Naive thymus-derived CD4-positive, alpha-beta T cell (primary cell): ENCODE measurements at places on chromosomes 16 and 17.
A peak's percentile ranks its signal among the peaks of the same experiment; 100 is the strongest.

GRCh38 chr17:40303009-40303657 lies 5.8 kb upstream of the RARA start:
- peak; percentile 52 for DNase-seq

DNA sequence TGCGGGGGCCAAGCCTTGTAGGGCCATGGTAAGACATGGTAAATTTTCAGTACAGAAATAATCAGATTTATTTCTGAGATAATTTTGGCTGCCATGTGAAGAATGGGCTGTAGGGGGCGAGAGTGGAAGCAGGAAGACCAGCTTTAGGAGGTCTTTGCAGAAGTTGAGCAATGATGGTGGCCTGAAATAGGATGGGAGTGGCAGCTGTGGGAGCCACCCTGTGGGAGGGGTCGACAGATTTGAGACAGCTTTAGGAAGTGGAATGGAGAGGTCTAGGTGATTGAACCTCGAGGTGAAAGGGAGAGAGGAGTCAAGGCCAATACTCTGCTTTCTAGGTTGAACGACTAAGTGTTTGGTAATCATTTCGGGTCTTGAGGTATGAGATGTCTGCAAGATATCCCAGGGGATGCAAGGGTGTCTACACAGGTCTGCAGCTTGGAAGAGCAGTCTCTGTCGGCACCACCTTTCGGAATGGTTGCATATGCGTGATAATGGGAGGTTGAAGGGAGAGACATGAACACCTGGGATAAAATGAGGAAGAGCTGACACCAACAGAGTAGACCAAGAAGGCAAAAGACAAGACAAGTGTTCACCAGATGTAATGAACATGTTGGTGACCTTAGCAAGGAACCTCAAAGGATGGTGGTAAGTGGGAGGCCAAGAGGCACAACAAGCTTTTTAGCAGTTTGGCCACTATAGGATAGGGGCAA lies 4.2 kb upstream of the ATXN7L3 start:
- peak; percentile 55 for DNase-seq

DNA sequence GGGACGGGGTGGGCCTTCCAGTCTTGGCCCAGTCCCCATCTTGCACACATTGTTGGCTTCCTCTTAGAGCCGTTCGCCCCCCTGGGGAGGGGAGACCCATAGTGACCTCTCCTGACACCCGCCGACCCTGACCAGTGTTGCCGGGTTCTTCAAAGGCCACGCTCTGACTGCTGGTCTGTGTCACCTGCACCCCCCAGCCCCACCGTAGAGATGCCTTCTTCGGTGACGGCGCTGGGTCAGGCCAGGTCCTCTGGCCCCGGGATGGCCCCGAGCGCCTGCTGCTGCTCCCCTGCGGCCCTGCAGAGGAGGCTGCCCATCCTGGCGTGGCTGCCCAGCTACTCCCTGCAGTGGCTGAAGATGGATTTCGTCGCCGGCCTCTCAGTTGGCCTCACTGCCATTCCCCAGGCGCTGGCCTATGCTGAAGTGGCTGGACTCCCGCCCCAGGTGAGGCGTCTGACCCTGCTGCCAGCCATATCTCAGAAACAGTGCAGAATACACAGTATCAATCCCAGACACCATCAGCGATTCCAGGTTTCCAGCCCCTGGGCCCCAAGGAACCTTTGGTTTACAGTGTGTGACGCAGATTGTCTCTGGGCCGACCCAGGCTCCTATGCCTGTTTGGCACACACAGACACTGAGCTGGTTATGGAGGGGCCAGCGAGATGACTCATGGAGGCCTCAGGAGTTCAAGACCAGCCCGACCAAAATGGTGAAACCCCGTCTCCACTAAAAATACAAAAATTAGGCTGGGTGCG lies 1.3 kb downstream of the SLC26A11 start:
- no peak for DNase-seq

DNA sequence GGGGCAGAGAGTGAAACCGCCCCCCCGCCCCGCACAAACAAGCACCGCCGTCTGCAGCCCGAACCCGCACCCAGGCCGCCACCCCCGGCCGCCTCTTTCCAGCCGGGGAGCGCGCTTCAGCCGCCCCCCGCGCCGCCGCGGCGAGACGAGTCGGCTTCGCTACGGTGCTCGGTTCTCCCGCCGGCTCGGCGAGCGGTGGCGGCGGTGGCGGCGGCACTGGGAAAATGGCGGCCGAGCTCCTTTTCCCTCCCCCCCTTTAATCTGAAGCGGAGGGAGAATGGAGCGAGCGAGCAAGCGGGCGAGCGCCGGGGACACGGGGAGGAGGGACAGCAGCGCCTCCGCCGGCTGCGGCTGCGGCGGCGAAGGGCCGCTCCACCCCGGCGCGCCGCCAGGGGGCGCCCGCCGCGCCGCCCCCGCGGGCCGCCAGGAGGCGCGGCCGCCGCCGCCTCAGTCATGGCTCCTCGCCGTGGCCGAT lies at the start of gene KANSL1:
KANSL1 (minus strand) TSS at position 279 of the 475 bp plus-strand sequence. CDS start 21,286 bp downstream, outside the sequence.
- peak; percentile 90 for DNase-seq

- no peak for DNase-seq
Observed at GRCh38 chr16:56190677-56191155, 573 bp upstream of the GNAO1 start.

DNA sequence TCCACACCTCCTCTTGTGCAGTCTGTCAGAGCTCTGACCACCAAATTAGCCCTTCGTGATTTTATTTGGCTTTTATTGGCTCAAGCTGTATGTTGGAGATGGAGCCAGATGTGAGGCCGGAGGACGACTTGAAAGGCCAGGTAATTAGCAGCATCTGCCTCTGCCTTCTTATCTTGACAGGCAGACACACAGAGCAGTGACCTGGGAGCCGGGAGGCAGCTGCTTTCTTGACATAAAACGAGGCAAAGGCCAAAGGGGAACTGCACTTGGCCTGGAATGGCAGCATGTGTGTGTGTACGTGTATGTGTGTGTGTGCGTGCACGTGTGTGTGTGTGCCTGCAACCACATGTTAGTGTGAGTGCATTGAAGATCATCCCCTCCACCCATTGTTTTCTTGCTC lies 56.9 kb upstream of the BRD7 start:
- DNase-seq = no peak

- no peak for DNase-seq
Observed at GRCh38 chr17:21368545-21369246, 7.5 kb upstream of the KCNJ12 start.

- DNase-seq = no peak
Observed at GRCh38 chr17:67385122-67385988, 8.3 kb downstream of the PITPNC1 start.

DNA sequence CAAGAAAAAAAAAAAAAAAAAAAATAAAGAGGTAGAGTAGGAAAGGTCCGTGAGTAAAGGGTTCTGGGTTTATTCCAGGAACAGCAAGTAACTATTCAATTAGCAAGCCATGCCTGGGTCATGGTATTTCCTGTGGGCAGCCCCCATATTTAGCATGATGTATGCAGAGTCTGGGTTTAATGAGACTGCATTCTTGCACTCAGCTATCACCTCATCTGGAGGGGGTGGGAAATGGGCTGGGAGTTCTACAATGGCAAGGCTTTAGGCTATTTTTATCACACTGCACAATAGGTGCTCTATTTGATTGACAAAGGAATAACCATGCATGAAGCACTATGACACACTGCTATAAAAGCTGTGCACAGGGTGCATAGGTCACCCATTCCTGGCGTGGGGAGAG lies 104.0 kb upstream of the CCL2 start:
- no peak for DNase-seq

DNA sequence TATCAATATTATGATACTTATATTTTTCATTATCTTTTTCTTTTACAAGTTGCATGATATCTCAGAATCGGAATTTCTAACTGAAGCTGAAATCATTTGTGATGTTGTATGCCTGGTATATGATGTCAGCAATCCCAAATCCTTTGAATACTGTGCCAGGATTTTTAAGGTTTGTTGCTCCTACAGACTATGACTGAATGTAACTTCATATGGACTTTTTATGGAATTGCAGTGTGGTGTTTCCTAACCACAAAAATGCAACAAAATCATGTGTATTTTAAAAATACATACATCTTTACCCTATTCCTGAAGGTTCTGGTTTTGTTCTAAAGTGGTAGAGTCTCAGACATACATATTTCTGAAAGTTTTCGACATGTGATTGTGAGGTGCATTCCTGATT lies 58.8 kb upstream of the RHBDL3 start:
- DNase-seq = no peak

DNA sequence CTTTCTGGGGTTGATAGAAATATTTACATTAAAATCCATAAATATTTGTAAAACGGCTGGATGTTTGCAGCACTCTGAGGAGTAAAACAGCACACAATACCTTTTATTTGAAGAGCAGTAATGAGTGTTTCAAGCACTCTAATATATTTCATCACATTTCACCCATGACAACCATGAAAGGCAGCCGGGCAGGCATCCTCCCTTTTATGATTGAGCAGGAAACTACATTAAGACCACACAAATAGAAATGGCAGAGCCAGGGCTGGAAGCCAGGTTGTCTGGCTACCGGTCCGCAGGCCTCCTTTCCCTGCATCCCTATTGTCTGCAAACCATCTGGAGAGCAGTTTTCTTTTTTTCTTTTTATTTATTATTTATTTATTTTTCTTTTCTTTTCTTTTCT lies 23.1 kb upstream of the GPRC5C start:
- DNase-seq = no peak

DNA sequence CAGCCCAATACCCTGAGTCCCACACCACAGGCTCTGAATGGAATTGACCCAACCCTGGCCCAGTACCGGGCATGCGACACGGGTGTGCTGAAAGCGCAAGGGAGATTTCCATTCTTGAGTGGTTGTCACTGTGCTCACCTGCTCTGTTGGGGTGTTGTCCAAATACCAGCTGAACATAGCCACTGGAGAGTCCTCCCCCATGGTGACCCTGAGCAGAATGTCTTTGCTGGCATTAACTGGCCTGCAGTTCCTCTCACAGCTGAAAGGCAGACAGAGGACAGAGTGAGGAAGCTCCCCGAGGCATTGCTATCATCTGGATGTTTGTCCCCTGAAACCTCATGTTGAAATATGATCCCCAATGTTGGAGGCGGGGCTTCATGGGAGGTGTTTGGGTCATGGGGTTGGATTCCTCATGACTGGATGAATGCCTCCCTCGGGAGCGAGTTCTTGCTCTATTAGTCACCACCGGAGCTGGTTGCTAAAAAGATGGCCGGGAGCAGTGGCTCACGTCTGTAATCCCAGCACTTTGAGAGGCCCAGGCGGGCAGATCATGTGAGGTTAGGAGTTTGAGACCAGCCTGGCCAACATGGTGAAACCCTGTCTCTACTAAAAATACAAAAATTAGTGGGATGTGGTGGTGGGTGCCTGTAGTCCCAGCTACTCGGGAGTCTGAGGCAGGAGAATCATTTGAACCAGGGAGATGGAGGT lies 57.3 kb upstream of the BCO1 start:
- DNase-seq = no peak

DNA sequence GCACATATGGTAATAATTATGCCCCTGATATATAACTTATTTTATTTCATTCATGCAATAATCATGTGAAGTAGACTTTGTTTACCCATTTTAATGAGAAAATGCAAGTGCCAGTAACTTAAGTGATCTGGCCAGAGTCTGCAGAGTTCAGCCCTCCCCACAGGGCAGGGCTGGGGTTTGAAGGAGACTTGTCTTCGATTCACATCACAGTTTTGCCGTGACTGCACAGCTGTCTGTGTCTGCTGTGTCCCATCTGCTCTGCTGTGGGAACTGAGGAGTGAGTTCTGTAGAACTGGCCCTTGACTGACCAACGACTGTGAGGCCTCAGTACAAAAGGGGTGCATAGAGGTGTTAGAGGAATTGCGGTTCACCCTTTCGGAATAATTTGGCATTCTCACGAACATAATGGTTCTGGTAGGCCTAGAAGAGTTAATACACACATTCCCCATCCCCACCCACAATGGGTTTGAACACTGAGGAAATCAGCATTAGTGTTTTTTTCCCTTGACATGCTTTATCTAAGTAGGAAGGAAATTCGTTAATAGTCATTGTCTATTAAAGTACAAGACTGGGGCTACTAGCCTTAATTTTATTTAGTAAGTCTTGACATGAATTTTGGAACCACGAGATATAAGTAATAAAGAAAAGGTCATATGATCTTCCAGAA lies 113.6 kb upstream of the MON1B start:
- DNase-seq = no peak

DNA sequence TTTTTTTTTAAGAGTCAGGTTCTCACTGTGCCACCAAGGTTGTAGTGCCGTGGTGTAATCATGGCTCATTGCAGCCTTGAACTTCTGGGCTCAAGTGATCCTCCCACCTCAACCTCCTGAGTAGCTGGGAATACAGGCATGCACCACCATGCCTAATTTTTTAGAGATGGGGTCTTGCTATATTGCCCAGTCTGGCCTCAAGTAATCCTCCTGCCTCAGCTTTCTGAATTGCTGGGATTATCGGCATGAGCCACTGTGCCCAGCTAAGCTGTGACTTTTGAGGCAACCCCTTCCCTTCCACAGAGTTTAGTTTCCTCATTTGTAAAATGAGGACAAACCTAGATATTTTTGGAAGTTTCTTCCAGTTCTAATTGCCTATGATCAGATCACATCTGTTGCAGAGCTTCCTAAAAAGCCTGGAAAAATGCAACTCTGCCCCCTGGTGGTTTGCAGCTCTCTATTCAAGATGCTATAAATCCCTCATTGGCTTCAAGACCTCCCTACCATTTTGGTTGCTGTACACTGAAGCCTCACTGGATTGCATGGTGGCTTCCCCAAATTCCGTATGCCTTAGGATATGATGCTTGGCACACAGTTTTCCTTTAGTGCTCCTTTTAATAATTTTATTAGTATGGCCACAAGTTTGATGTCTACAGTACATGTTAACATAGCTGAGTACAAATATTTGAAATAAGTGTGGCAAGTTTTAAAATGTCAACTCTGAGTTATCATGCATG lies 19.3 kb downstream of the GDE1 start:
- DNase-seq = peak; percentile 48

GRCh38 chr17:7854851-7855659 lies at the start of gene TMEM88:
Gene TMEM88 (plus strand): TSS chr17:7855066. CDS start chr17:7855075, 9 bp downstream.
- DNase-seq = no peak

GRCh38 chr16:14378689-14379467 lies 251.2 kb downstream of the PARN start:
- DNase-seq = no peak

- DNase-seq = no peak
Observed at GRCh38 chr16:15435216-15435864, 952 bp downstream of the BMERB1 start.

DNA sequence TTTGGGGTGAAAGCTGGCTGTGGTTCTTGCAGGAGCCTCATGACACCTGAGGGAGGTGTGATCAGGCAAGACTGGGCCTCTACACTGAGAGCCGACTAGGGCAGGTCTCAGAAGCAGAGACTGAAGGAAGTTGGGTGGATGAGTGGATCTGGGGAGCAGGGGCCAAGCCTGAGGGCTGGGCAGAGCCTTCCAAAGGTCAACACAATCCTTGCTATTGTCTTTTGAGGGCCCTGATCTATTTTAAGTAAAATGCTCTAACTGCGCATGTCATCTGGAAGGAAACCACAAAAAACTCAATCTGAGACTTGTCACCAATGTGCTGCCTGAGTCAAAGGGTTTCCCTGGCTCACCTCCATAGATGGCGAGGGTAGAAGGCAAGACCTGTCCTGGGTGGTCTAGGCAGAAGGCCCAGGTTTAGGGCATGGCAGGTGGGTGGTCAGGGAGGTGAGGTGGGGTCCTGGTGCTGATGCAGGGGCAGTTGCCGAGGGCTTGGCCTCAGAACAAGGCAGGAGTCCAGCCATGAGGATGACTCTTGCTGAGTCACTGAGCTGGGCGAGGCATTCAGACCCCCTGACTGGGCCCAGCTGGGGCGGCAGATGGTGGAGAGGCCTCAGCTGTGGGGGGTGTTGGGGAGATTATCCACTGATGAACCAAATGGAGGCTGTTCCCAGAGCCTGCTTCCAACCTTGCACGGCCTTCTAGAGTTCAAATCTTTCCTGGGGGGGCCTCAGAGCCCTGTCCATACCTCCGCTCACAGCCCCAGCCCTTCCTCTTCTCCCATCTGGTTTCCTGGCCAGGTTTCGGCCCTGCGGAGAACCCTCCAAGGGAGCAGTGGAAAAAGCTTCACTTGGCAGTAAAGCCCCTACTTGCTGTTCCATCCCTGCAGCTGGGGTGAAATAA lies 5.1 kb downstream of the MVP start:
- DNase-seq = peak; percentile 45
